T-helper 1 cell (primary cell): ENCODE measurements at places on chromosomes 7 and 10.

DNA sequence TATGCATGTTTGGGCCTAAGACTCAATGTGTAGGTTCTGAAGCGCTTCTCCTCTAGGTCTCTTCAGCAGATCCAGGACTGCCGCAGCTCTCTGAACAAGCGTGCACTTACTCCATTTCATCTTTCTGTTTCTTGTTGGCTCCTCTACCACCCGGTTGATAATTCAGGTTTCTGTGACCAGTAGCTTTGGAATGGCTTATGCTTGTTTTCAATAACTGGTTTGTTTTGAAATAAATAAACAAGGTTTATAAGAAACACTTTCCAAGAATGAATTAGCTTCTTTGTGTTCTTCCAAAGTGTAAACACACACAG is 1.5 kb downstream of the MDFIC start:
- DNase-seq, result no peak

DNA sequence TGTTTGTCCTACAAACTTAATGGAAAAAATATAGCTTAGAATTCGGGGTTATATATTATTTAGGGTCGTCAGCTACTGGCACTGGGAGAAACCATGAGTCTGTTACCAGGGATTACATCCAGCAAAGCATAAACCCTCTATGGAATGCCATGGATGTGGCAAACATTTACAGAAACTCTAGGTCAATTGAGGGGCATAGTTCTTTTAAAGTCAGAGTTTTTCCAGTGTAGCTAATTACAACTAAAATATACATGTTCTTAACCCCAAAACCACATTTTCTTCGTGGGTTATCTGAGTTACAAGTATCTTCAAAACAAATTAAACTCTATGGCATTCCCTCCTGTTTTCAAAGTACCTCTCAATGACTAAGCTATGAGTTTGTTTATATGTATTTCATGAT is 99.3 kb upstream of the THSD7A start:
- DNase-seq, result no peak

- no peak for DNase-seq
Observed at GRCh38 chr7:40000734-40001315, 50.8 kb downstream of the CDK13 start.

GRCh38 chr10:121073728-121074127 is 222.6 kb downstream of the WDR11 start:
- no peak for DNase-seq

GRCh38 chr7:12839508-12840153 is 152.2 kb downstream of the ARL4A start:
- DNase-seq, result no peak

DNA sequence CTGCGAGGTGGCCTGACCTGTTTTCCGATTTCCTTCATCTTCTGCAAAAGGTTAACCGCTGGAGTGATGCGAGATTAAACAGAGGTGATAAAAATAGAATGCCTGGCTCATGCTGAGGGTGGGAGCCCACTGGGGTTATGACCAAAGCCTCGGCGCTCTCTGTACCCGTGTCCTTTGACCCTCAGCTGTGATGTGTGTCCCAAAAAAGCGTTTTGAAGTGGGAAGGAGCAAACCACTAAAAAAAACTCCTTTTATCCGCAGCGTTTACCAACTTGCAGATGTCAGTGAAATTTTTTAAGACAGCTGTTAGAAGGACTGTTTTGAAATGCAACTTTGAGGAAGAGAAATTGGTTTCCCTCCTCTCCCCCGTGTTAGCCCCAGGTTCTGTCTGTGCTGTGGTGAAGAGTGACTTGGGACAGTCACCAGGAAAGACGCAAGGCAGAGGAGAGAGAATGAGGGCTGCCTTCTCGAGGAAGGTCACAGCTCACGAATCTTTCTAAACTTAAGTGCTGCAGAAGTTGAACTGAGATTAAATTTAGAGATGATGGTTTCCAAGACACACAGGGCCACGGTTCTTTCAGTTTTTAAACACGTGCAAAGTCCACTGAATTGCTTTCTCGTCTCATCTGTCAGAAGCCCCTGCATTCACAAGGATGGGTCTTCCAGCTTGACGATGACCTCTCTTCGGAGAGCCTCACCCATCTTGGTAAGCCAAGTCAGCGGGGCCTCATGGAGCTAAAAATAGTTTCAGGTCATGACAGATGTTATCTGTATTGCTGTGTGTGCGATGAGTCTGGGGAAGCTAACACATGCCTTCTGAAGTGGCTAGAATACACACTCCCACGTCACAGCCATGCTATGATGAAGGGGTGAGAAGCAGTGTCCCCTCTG is 27.6 kb downstream of the AMZ1 start:
- no peak for DNase-seq
